Head of caudate nucleus (tissue), 42 donors: ENCODE measurements at places on chromosomes 5 and 9.

- no peak for DNase-seq
Observed at GRCh38 chr5:147918899-147919298, 12.6 kb upstream of the C5orf46 start.

- DNase-seq: no peak
Observed at GRCh38 chr9:26216702-26217101, 538.5 kb upstream of the TUSC1 start.

DNA sequence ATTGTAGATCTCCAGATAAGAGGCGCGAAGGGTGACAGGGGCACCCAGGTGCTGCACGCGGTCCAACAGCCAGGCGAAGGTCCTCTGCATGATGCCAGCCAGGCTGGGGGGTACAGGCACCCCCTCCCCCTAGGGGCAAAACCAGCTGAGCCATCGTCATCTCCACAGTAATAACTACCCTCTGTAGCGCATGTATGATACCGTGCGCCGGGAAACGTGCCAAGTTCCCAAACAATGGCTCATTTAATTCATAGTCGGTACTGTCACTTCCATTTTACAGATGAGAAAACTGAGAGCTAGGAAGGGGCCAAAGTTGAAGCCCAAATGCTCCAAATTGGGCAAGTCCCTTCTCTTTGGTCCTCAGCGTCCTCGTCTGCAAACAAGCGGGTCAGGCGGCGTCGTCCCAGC lies 1.5 kb downstream of the KIF12 start:
- DNase-seq: no peak

- DNase-seq: no peak
Observed at GRCh38 chr5:143737062-143737461, 74.9 kb upstream of the HMHB1 start.

- DNase-seq: no peak
Observed at GRCh38 chr5:96957254-96958049, 21.6 kb downstream of the LNPEP start.

- no peak for DNase-seq
Observed at GRCh38 chr9:86219606-86220005, 39.9 kb downstream of the C9orf153 start.

DNA sequence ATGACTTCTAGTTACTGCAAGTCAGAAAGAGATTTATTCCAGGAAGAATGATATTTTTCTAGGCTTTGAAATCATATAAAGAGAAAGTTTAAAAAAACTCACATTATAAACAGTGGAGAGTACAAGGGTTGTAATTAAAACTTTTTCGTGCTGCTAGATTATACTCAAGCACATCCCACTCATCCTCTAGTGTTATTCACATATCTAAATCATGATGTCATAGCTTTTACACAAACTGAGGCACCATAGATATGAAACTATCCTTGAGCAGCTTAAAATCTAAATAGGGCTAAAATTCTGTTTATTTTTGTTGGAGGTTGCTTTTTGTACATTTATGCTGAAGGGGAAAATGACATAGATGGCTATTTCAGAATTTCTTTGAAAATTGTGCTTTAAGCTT lies 30.0 kb downstream of the TENT2 start:
- no peak for DNase-seq

- no peak for DNase-seq
Observed at GRCh38 chr5:67515762-67516161, 319.2 kb upstream of the CD180 start.

GRCh38 chr5:14851999-14852526 lies 19.5 kb downstream of the ANKH start:
- DNase-seq: no peak

DNA sequence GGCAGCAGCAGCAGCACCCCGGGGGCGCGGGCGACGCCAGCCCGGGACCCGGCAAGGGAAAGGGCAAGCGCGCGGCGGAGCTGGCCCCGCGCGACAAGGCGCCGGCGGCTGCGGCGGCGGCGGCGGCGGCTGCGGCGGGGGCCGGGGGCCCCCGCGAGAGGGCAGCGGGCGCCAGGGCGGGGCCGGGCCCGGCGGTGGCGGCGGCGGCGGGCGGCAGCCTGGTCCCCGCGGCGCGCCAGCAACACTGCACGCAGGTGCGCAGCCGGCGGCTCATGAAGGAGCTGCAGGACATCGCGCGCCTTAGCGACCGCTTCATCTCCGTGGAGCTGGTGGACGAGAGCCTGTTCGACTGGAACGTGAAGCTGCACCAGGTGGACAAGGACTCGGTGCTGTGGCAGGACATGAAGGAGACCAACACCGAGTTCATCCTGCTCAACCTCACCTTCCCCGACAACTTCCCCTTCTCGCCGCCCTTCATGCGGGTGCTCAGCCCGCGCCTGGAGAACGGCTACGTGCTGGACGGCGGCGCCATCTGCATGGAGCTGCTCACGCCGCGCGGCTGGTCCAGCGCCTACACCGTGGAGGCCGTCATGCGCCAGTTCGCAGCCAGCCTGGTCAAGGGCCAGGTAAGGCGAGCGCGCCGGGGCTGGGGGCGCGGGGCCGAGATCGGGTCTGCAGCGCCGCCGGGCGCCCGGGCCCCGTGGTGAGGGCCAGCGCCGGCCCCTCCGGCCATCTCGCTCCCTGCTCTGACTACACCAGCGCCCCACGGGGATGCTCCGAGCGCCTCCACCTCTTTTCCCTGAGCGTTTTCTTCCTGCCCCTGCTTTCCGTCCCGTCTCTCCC lies at the start of gene UBE2QL1:
Gene UBE2QL1, plus strand, starts transcription at position 238 of the 843 bp plus-strand sequence. Its CDS starts 35 bp downstream, at position 273.
- DNase-seq: no peak
